Progenitor cell of endocrine pancreas (in vitro differentiated cells): ENCODE measurements at places on chromosomes 6 and 20. TPM values are rescaled to one million over a fixed set of nuclear protein-coding genes. Genes with fewer than 3 reads are reported as not detected.
A peak's percentile ranks its signal among the peaks of the same experiment; 100 is the strongest.

DNA sequence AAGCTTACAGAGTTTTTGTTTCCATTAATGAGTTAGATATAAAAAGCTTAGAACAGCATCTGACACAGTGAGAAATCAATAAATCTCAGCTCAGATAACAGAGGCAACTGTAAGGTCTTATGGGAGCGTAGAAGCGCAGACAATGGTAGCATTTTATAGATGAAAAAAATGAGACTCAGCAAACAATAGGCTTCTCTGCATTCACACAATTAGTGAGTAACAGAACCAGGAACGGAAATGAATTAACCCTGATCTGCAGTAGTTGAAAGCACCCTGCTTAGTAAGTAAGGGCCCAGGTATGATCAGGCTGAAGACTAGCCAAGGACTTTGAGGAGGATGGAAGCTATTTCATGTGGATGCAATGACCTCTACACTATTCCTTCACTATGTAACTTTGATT, 147.2 kb upstream of the EYA4 start:
- H3K4me3 ChIP-seq = no peak overlapping the region
- H3K27me3 ChIP-seq = peaks cover 8% of the 10 kb centered on the region
- no peak overlapping the region for H3K27ac ChIP-seq
- no peak for DNase-seq
- peaks cover 4% of the 10 kb centered on the region for H3K4me1 ChIP-seq

DNA sequence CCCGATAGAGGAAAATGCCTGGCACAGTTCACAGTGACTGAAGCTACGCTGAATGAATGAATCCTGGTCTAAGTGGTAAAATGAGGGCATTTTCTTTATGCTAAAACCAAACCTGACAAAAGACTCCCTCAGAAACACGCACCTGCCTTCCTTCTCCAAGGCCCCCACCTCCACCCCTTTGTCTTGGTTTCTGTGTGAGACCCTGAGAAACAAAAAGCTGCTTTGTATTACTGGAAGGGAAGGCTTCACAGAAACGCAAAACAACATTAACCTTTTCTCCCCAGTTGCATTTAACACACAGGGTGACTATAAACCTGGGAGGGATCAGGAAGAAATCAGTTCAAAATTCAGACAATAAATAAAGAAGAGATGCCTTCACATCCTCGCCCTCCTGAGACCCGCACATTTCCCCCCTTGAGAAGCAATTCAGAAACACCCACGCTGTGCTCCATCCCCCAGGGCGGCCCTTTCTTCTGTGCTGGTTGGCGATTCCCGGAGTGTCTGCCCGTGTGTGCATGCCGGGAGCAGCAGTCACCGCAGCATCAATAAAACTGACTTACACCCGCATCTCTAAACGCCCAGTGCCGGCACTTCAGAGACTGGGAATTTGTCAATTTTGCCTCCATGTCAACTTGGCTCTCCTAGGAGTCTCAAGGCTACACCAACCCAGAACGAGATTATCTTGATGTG, 67.2 kb upstream of the TRAF3IP2 start:
- DNase-seq = no peak
- H3K4me1 ChIP-seq = peaks cover 48% of the 10 kb centered on the region

DNA sequence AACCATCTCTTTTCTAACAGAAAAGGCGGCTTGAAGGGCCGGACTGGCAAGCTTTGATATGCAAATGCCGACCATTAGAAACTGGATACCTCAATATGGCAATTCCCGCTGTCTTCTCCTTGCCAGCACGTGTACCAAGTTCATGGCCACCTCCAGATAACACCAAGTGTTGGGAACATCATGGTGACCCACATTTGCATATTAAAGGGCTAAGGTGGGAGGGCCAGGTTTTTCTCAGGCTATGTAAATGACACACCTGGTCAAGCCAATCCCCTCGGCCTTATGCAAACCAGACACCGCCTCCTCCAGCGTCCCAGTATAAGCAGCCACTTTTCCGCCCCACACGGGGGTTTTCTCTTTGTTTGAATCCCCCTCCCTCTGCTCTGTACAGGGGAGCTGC, 110.7 kb downstream of the DACT2 start:
- no peaks in the 10 kb centered on the region for H3K27me3 ChIP-seq
- H3K36me3 ChIP-seq = no peaks in the 10 kb centered on the region
- H3K27ac ChIP-seq = no peak overlapping the region

DNA sequence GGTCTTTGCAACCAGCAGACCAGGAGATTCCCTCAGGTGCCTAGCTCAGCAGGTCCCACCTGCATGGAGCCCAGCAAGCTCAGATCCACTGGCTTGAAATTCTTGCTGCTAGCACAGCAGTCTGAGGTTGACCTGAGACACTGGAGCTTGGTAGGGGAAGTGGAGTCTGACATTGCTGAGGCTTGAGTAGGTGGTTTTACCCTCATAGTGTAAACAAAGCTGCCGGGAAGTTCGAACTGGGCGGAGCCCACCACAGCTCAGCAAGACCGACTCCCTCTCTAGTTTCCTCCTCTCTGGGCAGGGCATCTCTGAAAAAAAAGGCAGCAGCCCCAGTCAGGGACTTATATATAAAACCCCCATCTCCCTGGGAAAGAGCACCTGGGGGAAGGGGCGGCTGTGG, 34.3 kb downstream of the PRSS35 start:
- no peak overlapping the region for H3K27ac ChIP-seq
- H3K4me1 ChIP-seq = no peaks in the 10 kb centered on the region
- no peak overlapping the region for H3K4me3 ChIP-seq
- DNase-seq = no peak
- no peaks in the 10 kb centered on the region for H3K27me3 ChIP-seq

DNA sequence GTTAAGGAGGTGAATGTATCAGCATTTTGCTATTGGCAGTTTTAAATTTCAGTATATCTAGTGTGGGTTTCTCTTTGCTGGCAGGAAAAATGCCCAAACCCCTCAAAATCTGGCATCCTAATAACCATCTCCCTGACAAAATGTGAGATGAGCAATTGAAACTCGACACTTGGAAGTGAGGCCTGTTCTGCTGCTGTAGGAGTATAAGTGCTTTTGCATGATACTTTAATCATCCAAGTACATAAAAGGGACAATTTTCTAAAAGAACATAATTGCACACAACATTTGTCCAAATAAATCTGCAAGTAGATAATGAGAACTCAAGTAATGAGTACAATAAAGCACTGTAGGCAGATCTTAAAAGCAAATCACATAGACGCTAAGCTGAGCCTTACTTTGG, 36.5 kb downstream of the LAMP5 start:
- H3K27me3 ChIP-seq = no peaks in the 10 kb centered on the region
- H3K4me3 ChIP-seq = no peak overlapping the region
- peaks cover 6% of the 10 kb centered on the region for H3K36me3 ChIP-seq
- H3K4me1 ChIP-seq = no peaks in the 10 kb centered on the region
- DNase-seq = no peak

DNA sequence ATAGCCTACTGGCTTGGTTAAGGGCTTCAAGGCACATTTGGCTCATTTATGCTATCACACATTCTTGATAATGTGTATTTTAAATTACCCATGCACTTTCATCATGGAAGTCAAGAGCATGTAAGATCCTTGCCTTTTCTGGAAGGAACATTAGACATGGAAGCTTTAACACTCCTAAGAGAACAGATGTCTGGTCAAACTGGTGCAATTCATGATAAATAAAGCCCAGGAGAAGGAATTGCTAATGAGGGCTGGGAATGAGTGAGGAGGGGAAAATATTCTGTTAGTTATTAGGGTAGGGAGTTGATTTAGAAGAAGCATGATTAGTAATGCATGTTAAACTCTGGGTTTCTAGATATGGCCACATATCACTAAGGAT, 688.6 kb upstream of the CITED2 start:
- no peaks in the 10 kb centered on the region for H3K27me3 ChIP-seq
- H3K36me3 ChIP-seq = no peaks in the 10 kb centered on the region
- no peak for DNase-seq
- H3K4me1 ChIP-seq = no peaks in the 10 kb centered on the region
- no peak overlapping the region for H3K4me3 ChIP-seq

DNA sequence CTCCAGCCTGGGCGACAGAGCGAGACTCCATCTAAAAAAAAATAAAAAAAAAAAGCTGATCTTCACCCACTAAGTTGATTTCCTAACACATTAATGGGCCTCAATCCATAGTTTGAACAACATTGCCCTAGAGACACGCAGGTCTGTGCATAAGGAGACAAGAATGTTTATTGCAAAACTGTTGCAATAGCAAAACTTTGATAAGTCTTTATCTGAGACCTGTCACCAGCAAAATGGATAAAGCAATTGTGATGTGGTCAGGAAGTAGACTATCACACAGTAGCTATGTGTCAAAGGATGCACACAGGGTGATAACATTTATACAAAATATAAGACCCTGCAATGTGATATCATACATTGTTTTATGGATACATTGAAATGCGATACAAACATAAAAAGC, 4.2 kb upstream of the ITPR3 start:
- H3K4me3 ChIP-seq = no peak overlapping the region
- peaks cover 26% of the 10 kb centered on the region for H3K27me3 ChIP-seq
- peaks cover 9% of the 10 kb centered on the region for H3K4me1 ChIP-seq
- no peak for DNase-seq
- H3K27ac ChIP-seq = no peak overlapping the region

DNA sequence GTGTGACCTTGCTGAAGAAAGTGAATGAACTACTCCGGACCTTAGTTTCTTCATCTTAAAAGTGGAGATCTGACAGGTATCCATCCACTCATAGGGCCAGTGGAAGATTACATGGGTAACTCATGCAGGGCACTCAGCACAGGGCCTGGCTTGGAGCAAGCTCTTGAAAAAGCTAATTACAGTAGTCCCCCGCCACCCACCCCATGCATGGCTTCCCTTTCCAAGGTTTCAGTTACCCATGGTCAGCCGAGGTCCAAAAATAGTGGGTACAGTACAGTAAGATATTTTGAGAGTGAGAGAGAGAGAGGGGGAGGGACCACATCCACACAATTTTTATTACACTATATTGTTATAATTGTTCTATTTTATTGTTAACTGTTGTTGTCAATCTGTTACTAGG, 7.1 kb upstream of the PMEPA1 start:
- H3K4me1 ChIP-seq = peaks cover 21% of the 10 kb centered on the region
- no peak overlapping the region for H3K4me3 ChIP-seq
- DNase-seq = no peak
- no peak overlapping the region for H3K27ac ChIP-seq

GRCh38 chr6:36445621-36446020, 2.8 kb downstream of the KCTD20 start:
- peaks cover 19% of the 10 kb centered on the region for H3K36me3 ChIP-seq
- no peaks in the 10 kb centered on the region for H3K27me3 ChIP-seq
- peak overlapping the region; percentile 42 for H3K4me3 ChIP-seq
- peaks cover 24% of the 10 kb centered on the region for H3K4me1 ChIP-seq
- H3K27ac ChIP-seq = no peak overlapping the region

Gene STK35
- total RNA-seq = 39.8 and 41.9 TPM in 2 replicates

Gene VSX1
- not detected in 2 replicates for total RNA-seq

Gene PLCB4
- 13.1 and 17.2 TPM in 2 replicates for total RNA-seq

Gene SMIM8
- 16.1 and 16.8 TPM in 2 replicates for total RNA-seq
